Smooth muscle cell of the pulmonary artery (primary cell): ENCODE measurements at places on chromosomes 4 and X. TPM values are rescaled to one million over a fixed set of nuclear protein-coding genes. Genes with fewer than 3 reads are reported as not detected.

The RASGEF1B gene
- total RNA-seq, result 1.1 and 3.8 TPM in 2 replicates

The RIBC1 gene
- 0.50 and 0.78 TPM in 2 replicates for total RNA-seq

The SMIM43 gene
- 0.26 and 0.76 TPM in 2 replicates for total RNA-seq

The GJB1 gene
- not detected in 2 replicates for total RNA-seq
